Astrocyte of the hippocampus (primary cell): ENCODE measurements at places on chromosomes 12 and 14.
A peak's percentile ranks its signal among the peaks of the same experiment; 100 is the strongest.

- DNase-seq: no peak
These were observed 17.9 kb downstream of the HRK start for GRCh38 chr12:116863275-116863767.

- no peak for DNase-seq
These were observed 5.5 kb downstream of the KRT74 start for GRCh38 chr12:52568111-52568510.

DNA sequence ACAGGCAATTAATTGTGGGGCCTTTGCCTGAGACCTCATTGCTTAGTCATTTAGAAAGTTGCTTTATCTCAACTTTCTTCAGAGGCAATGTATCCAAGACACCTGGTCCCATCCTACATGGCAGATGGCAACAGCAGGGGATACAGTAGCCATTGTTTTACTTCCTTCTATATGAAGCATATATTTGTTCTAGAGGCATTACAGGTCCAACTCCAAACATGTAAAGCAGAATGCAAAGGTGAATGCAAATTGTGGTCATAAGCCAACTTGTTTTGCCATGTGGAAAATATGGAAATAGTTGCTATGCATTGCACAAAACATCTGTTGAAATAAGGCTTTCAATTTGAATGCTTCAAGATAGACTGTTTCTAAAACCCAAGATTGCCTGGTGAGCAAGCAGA is 109.8 kb upstream of the BCAT1 start:
- no peak for DNase-seq

DNA sequence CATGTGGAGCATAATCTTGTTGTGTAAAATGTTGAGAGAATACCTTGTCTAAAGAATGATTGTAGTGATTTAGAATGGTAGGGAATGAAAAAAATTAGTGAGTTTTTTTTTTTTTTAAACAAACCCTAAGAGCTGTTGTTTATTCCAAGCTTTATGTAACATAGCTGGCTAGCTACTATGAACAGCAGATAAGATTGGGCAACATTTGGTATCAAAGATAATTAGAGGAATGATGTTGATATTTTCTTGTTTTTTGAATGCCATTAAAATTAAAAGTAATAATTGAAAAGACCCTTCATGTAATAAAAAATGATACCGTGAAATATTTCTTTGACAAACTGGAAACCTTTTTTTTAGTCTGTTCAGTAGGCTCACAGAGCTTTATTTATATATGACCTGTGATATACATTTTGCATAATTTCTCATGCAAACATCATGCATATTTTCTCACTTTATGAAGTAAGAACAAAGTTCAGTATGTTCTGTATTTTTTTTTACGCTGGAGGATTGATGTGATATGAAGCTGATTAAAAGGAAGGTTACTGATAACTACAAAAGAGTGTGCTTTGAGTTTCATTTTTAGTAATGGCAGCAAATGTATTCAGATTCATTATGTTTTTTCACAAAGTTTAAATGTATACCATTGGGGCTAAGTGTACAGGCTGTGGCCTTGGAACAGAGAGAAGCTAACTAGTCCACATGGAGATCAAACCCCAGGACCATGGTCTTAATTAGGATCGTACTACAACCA is 8.1 kb downstream of the CPSF6 start:
- no peak for DNase-seq

DNA sequence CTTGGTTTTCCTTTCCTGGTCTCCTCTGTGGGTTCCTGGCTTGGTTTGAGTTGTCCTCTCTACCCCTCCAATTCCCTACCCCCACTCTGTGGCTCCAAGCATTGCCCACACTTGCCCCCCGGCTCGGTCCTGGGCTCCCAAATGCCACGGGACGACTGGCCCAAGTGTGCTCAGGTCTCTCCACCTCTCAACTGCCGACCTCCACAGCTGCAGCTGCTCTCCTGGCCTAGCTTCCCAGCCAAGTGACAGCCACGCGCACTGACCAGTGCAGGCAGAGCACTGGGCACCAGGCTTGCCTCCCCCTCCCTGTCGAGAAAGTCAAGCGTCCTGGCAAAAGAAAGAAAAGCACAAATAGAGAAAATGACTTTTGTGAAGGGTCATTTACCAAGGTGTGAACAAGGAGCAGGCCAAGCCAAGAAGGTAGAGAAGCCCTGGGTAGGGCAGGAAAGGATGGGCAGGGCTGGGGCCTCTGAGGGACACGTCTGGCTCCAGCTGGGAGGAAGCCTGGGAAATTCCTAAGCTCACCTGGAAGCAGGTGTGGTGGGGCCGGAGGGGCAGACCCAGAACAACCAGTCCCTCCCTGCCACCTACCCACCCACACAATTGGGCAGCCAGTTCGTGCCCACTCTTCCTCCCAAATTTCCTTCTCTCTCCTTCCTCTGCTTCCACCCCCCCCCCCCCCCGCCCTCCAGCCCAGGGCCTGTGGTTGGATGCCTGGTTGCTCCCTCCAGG is 1.8 kb upstream of the CEP170B start:
- no peak for DNase-seq

DNA sequence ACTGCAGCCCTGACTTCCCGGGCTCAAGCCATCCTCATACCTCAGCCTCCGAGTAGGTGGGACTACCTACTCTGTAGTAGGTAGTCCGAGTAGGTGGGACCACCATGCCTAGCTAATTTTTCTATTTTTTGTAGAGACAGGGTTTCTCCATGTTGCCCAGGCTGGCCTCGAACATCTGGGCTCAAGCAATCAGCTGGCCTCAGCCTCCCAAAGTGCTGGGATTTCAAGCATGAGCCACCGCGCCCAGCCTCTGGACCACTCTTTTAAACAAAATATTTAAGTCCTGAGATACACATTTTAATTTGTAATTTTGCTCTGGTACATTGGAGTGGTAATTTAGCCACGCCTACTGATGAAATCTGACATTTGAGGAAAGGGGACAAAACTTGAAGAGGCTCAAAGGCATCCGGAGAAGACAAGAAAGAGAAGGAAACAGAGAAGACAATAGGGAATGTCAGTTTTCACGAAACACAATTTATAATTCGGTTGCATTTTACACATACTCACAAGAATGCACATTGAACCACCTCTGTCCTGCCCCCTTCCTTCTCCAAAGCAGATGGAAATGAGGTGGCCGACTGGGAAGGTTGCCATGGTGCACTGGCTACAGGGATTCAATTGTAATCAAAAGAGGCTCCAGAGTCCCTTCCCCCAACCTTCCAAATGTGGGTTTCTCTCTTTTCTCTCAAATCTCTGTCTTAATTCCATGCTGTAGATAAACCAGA is 9.7 kb upstream of the TUBA1A start:
- DNase-seq: peak; percentile 97

- DNase-seq: peak; percentile 41
These were observed 226.4 kb upstream of the CAND1 start for GRCh38 chr12:67042697-67043131.

DNA sequence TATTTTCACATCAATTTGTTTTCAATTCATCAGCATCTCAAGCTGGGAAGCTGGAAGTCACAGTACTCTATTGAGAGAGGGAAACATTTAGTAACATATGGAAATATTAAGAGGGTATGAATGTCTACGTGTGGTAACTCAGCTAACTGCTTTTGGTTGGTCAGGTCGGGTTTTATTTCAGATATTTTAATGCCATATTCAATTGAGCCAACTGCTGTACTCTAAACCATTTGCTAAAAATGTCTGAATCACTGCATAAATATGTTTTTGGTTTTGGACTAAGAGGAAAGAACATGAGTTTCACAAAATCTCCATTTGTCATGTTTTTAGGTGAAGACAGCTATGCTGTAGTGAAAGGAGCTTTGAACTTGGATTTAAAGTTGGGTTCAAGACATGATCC is 18.9 kb upstream of the PPFIBP1 start:
- DNase-seq: peak; percentile 44

- no peak for DNase-seq
These were observed 251.5 kb downstream of the FOXN3 start for GRCh38 chr14:89165189-89166181.

- DNase-seq: no peak
These were observed 85.6 kb downstream of the OTOGL start for GRCh38 chr12:80184926-80185325.

- no peak for DNase-seq
These were observed 3.4 kb downstream of the GSG1 start for GRCh38 chr12:13099844-13100604.

GRCh38 chr12:115245020-115245419 is 561.0 kb upstream of the TBX3 start:
- DNase-seq: no peak

DNA sequence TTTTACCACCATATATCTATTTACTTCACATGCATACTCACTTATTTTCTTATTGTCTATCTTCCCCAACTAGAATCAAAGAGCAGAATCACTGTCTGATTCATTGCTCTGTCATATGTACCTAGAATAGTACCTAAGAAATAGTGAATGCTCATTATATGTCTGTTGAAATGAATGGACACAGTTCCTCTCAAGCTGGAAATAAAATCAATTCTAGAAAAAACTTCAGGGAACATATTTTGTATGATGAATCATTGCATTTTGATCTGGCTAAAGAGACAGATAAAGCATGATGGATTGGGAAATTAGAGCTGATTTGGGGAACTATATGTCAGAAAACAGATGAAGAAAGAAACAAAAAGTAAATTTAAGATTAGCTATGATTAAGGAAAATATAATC is 623.3 kb downstream of the C12orf50 start:
- DNase-seq: no peak

DNA sequence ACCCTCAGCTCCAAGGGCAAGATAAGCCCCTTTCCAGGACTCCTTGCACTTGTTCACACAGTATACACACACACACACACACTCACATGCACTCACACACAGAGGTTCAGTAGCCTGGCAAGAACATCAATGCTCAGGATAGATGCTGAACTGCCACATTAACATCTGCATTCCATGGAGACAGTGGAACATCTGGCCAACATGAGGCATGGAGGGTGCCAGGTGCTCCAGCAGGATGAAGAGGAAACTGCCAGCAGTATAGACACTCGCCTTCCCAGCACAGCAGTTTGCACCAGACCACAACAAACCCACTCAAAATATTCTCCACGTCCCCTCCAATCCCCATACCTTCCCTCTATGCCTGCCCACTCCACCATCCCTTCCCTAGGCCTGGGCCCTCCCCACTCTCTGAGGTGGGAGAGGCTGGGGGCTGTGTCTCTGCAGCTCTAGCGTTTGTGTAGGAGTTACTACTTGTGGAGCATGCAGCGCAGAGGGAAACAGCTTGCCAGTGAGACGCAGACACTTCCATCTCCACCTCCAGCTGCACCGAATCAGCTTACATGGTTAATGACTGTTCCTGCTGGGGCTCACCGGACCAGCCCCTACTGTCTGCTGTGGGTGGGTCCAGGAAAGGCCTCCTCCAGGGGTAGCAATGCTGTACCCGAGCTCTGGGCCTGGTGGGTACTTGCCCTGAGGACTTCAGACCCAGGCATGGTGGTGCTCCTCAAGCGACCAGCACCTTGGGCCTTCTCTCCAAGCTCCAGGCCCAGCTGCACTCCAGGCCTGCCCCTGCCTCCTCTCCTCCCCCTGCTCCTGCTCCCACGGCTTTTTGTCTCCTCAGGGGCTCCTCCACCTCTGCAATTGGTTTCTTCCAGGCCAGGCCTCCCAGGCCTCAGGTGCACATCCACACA is 18.6 kb upstream of the PLEKHG3 start:
- DNase-seq: no peak

GRCh38 chr12:104668274-104668718 is 211.5 kb downstream of the CHST11 start:
- DNase-seq: no peak

- peak; percentile 88 for DNase-seq
These were observed 9.5 kb downstream of the HHIPL1 start for GRCh38 chr14:99654235-99654985.

DNA sequence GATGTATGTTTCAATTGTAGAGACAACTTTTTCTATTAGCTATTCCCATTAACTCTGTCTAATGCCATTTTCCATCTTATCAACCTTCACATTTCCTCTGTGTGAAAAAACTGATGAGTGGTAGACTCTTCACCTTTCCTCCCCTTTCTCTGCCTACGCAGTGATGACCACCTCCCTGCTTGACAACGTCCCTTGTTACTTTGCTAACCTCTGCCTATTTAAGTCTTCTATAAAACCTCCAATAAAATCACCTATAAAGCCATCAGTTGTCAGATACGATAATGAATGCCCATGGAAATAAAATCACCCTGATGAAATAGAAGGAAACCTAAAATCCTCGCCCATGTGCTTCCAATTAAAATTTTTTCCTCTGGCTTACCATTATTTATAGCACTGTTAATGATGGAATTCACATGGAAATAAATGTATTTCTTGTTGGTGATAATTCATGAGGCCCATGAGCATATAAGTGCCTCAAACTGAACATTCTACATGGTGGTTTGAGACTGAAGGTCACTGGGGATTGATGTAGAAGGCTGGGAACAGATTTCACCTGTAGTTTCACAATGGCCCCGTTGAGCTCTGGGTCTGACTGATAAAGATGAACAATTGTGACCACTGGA is 1454.0 kb upstream of the SEL1L start:
- DNase-seq: no peak

DNA sequence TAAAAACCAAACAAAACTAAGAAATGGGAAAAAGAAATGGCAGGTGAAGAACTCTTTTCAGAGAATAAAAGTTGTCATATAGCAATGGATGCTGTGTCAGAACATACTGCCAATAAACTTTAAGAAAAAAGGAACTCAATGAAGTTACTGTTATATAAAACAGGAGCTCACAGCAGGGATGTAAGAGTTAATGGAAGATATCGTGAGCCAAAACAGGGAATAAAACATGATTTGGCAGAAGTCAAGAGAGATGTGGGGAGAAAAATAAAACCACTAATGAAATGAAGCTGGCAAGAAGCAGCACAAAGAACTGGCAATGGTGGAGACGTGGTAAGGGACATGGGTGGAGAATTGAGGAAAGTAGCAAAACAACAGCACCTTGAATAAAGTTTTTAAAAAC is 61.0 kb downstream of the TAOK3 start:
- DNase-seq: peak; percentile 55
